ENCODE measurements at places on chromosomes 1 and 21.

DNA sequence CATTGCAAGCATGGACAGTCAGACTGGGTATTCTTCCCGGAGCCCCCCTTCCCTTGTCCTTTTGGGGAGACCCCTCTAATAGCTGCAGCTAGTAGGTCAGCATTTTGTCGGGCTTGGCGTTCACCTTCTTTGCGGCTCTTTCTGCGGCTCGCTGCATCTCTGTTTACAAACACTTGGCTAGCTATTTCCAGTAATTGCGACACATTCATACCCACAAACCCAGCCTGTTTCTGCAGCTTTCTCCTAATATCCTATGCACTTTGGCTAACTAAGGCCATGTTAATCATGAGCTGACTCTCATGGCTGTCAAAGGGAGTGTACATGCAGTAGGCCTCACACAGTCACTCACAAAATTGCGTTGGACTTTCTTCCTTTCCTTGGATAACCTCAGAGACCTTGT, 716.4 kb downstream of the AMY1C start:
- no peak for DNase-seq

DNA sequence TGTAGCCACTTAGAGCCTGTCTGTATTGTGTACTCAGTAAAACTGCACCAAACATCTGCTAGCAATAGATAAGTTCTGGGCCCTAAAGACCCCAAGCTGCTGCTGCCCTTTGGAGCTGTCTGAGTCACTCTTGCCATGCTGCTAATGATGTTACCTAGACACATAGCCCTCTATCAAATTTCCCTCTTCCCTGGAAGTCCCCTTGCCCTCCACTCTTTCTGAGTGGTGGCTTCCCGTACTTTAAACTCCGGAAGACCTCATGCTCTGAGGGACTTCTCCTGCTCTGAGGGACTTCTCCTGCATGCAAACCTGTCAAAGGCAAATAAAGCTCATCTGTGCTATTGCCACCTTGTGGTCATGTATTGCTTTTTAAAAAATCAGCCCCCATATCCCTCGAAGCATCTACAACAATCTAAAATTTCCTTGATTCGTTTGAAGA, 34.0 kb downstream of the FH start:
- DNase-seq: no peak

- no peak for DNase-seq
Measured at GRCh38 chr1:72013161-72013560, 269.2 kb downstream of the NEGR1 start.

DNA sequence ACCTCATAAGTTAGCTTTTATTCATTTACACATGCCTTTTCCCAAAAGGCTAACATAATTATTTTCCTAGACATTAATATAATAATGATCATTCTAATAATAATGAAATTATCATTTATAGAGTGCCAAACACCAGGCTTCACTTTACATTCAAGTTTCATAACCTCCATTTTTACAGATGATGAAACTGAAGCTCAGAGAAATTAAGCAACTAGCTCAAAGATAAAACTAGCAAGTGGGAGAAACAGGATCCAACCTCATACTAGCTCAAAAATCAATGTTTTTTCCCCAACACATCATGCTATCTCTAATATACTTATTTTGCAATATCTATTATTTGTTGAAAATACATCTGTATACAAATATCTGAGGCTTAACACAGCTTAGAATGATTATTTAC, 14.0 kb downstream of the LPGAT1 start:
- no peak for DNase-seq

GRCh38 chr21:37742115-37742514, 174.1 kb downstream of the KCNJ6 start:
- DNase-seq: no peak

GRCh38 chr1:16009030-16009460, 5.0 kb downstream of the SRARP start:
- DNase-seq: peak; percentile 51

DNA sequence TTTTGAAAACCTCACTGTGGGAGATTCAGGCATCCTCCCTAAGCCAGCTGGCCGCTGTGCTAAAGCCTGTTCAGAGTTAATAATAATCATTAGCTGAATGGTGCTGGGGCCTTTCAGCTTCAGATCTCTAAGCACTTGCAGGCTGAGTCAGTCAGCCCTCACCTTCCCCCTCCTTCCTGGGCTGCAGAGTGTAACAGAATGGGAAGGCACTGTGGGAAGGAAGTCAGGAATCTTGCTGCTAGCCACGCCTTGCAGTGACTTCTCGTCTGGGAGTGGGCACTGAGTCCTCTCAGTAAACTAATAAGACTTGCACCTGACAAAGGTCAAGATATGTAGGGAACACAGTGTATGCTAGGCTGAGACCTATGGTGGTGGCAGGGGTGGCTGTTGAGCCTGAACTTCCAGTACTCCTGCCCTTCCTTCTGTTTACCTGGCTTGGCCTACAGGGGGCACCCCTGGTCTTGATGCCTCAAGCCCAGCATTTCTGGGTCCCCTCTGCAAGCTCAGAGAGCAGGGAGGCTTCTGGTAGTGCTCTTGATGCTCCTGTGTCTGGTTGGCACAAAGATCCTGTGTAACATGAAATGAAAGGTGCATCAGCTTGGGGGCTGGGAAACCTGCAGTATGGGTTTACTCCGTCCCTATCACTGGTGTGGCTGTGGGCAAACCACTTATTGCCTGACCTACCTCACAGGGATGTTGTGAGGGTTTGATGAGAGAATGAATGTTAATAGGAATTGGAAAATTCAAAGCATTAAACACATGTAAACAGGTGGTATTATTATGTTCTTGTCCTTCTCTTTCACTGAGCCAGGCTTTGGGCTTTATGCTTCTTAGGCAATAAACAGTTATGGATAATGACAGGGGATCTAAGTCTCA, 6.0 kb downstream of the CYB561D1 start:
- peak; percentile 37 for DNase-seq

DNA sequence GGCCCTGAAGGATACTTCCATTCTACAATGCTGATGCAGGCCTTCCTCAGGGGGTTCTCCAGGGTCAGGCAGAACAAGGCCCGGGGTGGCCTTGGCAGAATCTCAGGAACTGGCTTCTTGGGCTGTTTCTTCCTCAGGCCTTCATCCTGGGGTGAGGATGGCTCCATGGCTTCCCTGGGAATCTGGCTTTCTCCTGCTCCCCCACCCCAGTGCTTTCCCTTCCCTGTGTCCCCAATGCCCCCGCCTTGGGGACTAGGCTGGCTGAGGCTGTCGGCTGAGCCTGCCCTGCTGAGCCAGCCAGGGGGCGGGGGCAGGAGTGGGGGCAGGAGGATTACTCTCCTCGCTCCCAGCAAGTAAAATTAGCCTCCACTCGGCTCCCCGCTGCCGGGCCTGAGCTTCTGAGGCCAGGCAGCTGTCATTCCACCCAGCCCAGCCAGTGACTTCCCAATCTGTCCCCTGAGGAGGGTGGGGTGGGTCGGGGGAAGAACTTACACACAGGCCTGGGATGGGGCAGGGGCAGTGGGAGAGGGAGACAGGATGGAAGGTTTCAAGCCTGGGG, at the start of gene CACNA1S:
Gene CACNA1S (minus strand): TSS at position 254 of the 559 bp plus-strand sequence. CDS start 87 bp downstream, at position 167.
- no peak for DNase-seq

GRCh38 chr1:206100226-206100815, 16.9 kb downstream of the AVPR1B start:
- DNase-seq: no peak

DNA sequence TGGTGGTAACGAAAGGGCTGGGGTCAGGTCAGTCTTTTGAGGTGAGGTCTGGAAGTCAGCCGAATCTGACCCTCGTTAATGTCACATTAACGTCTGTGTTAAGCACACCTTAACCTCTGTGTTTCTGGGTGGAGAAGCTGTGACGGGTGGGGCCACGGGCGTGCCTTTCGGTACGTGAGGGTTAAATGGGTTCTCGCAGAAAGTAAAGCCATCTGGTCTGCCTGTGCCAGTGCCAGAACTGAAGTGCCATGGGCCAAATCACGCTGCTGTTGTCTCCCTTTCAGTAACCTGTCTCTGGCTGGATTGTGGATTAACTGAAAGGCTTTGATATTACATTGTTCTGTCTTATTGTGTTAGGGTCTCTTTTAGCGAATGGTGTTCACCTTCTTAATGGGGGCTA, 14.4 kb downstream of the URB2 start:
- DNase-seq: no peak

GRCh38 chr1:218942431-218942830, 231.2 kb upstream of the LYPLAL1 start:
- no peak for DNase-seq

DNA sequence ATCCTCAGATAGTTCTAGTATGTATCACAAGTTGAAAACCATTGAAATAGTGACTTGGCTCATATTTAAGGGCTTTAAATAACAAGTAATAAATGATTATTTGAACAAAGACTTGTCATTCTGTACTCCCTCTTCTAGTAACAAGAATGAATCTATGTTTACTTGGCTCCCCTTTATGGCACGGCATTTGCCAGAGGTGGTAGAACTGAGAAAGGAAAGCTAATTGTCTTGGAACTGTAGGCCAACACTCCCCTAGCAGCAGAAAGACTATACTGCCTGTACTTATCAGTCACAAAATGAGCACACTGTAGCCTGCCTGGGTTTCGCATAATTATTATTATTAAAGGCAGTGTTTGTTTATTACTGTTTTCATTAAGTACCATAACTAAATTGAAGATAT, 29.6 kb upstream of the SMYD2 start:
- no peak for DNase-seq

DNA sequence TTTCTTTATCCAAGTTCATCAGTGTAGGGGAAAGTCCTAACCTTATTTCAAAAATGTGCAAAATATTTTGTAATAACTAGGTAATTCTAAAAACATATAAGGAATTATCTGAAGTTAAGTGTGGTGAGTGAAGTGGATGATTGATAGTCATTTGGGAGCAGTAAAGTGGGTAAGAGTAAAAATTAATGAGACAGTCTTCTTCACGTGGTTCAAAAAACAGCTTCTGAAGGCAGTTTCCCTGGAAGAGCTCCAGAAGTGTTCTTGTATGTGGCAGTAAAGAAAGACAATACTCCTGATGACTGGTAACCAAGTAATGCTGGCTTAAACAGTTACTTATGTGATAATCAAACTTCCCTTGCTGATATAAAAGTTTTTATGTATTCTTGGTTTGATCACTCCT, 50.3 kb downstream of the LEPR start:
- DNase-seq: no peak

DNA sequence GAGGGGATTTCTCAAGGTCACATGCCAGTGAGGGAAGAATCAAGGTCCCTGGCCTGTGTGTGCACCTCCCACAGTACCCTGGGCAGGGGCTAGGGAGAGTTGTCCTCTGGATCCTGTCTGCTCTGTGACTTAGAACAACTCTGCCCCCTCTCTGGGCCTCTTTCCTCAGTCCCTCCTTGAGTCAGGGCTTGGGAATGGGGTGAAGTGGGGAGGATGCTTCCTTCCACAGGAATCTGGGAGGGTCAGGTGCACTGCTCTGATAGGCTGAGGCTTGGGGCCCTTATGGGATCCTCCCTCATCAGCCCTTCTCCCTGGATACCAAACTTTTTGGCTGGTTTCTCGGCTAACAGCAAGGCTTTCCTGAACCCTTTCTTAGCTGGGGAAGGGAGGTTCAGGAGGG, 2.5 kb downstream of the TRNP1 start:
- no peak for DNase-seq

DNA sequence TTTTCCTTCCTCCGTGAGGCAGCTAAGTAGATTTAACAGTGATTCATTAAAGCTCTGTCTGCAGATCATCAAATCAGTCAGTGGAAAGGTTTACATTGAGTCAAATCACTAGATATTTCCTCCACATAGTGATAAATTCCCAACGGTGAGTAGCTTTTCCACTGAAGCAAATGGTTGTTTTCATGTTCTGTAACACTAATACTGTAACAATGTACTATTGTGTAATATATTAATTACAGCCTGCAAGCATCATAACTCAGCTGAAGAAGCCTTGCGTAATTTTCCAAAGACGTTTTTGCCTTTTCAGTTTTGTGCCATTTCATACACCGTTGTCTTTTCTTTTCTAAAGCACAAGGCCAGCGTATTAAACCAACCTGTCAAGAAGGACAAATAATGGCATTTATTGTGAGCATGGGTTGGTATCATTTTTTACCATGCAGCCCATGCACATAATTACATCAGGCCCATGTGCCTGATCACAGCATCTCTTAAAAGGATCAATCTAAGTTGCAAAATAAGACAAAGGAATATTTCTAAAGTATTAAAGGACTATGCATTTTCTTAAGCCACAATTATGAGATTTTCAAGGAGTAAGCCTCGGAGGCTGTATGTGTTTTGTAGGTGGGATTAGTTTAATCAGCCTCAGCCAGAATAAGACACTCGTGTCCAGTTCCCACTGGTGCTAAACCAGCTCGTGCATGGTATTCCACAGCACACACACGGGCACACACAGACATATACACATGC, 16.7 kb upstream of the PDE9A start:
- no peak for DNase-seq

DNA sequence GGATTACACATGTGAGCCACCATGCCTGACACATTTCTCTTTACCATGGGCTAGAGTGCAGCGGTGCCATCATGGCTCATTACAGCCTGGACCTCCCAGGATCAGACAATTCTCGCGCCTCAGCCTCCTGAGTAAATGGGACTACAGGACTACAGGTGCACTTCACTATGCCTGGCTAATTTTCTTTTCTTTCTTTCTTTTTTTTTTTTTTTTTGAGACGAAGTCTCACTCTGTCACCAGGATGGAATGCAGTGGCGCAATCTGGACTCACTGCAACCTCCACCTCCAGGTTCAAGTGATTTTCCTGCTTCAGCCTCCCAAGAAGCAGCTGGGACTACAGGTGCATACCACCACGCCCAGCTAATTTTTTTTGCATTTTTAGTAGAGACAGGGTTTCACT, 14.8 kb upstream of the KIF1B start:
- DNase-seq: no peak

- DNase-seq: no peak
Measured at GRCh38 chr1:163826500-163826899, 504.7 kb downstream of the NUF2 start.

GRCh38 chr1:240457203-240457602, 154.8 kb downstream of the GREM2 start:
- no peak for DNase-seq

GRCh38 chr1:241926141-241926540, 31.4 kb upstream of the BECN2 start:
- DNase-seq: no peak

- DNase-seq: no peak
Measured at GRCh38 chr1:62448221-62448933, 11.5 kb downstream of the USP1 start.

- DNase-seq: no peak
Measured at GRCh38 chr1:184518736-184519357, 132.0 kb downstream of the C1orf21 start.

DNA sequence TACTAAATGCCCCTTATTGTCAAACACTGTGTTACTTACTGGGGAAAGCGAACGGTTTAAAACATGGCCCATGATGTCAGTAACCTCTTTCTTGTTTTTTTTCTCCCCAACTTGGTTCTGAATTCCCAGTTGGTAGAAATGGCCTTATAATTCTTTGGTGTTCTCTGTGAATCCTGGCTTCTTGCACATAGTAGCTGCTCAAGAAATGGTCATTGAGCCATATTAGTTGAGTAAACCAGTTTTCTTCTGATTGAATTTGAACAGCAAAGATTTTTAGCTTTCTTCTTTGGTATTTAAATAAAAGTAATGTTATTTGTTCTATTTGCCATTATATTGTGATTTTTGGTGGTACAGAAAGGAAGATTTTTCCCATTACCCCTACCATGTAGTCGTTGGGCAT, 87.3 kb downstream of the NFIA start:
- DNase-seq: no peak

GRCh38 chr1:207071426-207071825, 17.2 kb upstream of the C4BPB start:
- no peak for DNase-seq

- no peak for DNase-seq
Measured at GRCh38 chr1:186531561-186532165, 70.7 kb upstream of the PDC start.

GRCh38 chr1:173507205-173507846, 30.2 kb downstream of the PRDX6 start:
- DNase-seq: no peak

Measured in stimulated activated CD8-positive, alpha-beta memory T cell treated with anti-CD3 and anti-CD28 coated beads, Interleukin-2, amount 100 ng/mL, for 1 hour (primary cell).